Left ventricle myocardium inferior (tissue), 1 donor: ENCODE measurements at places on chromosomes 13 and 19.

GRCh38 chr19:49640113-49640898 lies at the start of gene RRAS:
RRAS (minus strand) TSS chr19:49640143; CDS start chr19:49640098, 45 bp downstream.
- peaks cover 87% of the 10 kb centered on the region for H3K4me1 ChIP-seq
- H3K36me3 ChIP-seq, result peaks cover 18% of the 10 kb centered on the region
- peak within 1 kb of the TSS; percentile 100 for H3K27ac ChIP-seq
- peak within 1 kb of the TSS; percentile 98 for H3K4me3 ChIP-seq
- no peaks in the 10 kb centered on the region for H3K27me3 ChIP-seq

DNA sequence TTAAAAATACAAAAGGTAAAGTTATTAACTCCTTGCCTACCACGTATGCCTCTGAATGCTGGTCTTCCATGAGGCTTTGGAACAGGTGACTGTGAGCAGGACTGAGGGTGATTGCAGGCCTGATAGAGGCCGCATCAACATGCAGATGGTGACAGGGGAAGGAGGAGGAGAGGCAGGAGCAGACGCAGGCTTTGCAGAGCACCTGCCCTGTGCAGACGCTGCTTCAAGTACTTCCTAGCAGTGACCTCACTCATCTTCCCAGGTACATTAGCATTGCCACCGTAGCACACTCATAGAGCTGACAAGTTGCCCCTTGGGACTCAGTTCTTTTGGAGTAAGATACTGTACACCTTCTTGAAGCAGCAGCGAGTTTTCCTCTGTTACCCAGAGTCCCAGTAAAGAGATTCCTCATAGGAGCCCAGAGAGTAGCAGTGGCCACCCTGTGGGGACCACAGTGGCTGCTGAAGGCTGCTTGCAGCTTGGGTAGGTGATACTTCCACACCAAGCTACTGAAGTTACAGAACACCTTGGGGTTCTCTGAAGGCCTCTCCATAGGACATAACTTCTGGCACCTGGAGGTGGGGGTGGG lies 56.0 kb downstream of the ZNF536 start:
- H3K36me3 ChIP-seq, result no peaks in the 10 kb centered on the region
- H3K4me3 ChIP-seq, result no peak overlapping the region
- H3K27ac ChIP-seq, result no peak overlapping the region
- H3K27me3 ChIP-seq, result no peaks in the 10 kb centered on the region
- no peak for DNase-seq
- H3K4me1 ChIP-seq, result peaks cover 11% of the 10 kb centered on the region

GRCh38 chr13:66195238-66195637 lies 1034.9 kb downstream of the PCDH9 start:
- H3K4me1 ChIP-seq, result no peaks in the 10 kb centered on the region
- no peaks in the 10 kb centered on the region for H3K27me3 ChIP-seq
- no peak overlapping the region for H3K4me3 ChIP-seq
- DNase-seq, result no peak
- H3K36me3 ChIP-seq, result no peaks in the 10 kb centered on the region

DNA sequence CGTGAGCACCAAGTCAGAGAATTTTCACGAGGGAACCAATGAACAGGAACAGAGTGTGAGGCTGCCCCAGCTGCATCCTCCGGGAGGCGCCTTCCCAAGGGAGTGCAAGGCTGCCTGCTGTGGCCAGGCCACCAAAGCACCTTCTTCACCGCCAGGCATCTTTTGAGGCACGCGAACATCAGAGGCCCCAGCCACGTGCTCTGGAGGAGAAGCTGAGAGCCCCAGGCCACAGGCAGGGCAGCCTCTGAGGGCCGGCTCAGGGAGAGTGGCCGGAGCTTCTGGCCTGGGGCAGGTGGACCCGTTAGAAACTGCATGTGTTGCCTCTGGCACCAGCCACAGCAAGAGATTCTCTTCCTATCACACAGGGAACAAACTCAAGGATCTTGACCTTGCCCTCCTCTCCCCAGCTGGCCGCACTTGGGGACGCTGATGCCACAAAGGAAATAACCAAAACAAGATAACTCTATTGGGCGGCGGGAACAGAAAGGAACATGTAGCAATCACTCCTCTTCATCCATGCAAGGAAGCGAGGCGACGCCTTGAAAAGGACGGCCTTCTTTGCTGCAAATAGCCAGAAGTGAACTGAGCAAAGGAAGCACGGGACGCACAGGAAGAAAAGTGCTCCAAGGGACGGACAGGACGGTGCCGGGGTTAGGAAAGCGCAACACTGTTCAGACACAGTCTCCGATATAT lies 19.9 kb downstream of the GAS6 start:
- H3K27me3 ChIP-seq, result no peaks in the 10 kb centered on the region
- H3K27ac ChIP-seq, result peak overlapping the region; percentile 71
- peaks cover 58% of the 10 kb centered on the region for H3K36me3 ChIP-seq
- peak; percentile 13 for DNase-seq

GRCh38 chr13:49351871-49352270 lies 92.0 kb downstream of the CAB39L start:
- H3K4me1 ChIP-seq, result peaks cover 12% of the 10 kb centered on the region
- H3K27me3 ChIP-seq, result no peaks in the 10 kb centered on the region
- H3K4me3 ChIP-seq, result no peak overlapping the region
- DNase-seq, result no peak
- peaks cover 27% of the 10 kb centered on the region for H3K36me3 ChIP-seq

DNA sequence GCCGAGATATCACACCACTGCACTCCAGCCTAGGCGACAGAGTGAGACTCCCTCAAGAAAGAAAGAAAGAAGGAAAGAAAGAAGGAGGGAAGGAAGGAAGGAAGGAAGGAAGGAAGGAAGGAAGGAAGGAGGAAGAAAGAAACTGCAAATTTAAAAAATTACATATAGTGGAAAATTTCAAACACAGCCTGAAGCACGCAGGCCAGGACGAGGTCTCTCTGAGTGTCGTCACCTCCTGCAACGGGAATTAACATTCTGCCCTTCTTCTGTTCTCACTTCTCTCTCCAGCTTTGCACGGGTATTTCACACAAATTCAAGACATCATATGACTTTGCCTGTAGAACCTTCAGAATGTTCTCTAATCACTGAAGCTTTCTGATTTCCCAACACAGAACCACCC lies 108.2 kb downstream of the GNG7 start:
- no peak overlapping the region for H3K4me3 ChIP-seq
- no peaks in the 10 kb centered on the region for H3K36me3 ChIP-seq
- DNase-seq, result no peak
- H3K4me1 ChIP-seq, result peaks cover 9% of the 10 kb centered on the region

GRCh38 chr13:105336706-105337576 lies 1198.5 kb downstream of the EFNB2 start:
- DNase-seq, result no peak
- no peak overlapping the region for H3K27ac ChIP-seq
- no peaks in the 10 kb centered on the region for H3K36me3 ChIP-seq
- H3K4me1 ChIP-seq, result peaks cover 5% of the 10 kb centered on the region
- no peaks in the 10 kb centered on the region for H3K27me3 ChIP-seq

GRCh38 chr19:18861235-18861634 lies 29.5 kb downstream of the UPF1 start:
- H3K36me3 ChIP-seq, result peaks cover 100% of the 10 kb centered on the region
- no peaks in the 10 kb centered on the region for H3K27me3 ChIP-seq
- no peak overlapping the region for H3K4me3 ChIP-seq
- H3K27ac ChIP-seq, result no peak overlapping the region
- no peak for DNase-seq

GRCh38 chr13:98619556-98619955 lies 42.6 kb upstream of the STK24 start:
- H3K27me3 ChIP-seq, result no peaks in the 10 kb centered on the region
- H3K36me3 ChIP-seq, result no peaks in the 10 kb centered on the region
- no peak overlapping the region for H3K27ac ChIP-seq
- DNase-seq, result no peak

- H3K27ac ChIP-seq, result no peak overlapping the region
- no peak for DNase-seq
- H3K27me3 ChIP-seq, result no peaks in the 10 kb centered on the region
Observed at GRCh38 chr19:55669418-55670279, 5.4 kb upstream of the EPN1 start.

GRCh38 chr13:94967183-94968039 lies 255.1 kb upstream of the SOX21 start:
- H3K27ac ChIP-seq, result no peak overlapping the region
- peaks cover 14% of the 10 kb centered on the region for H3K4me1 ChIP-seq
- peak overlapping the region; percentile 57 for H3K4me3 ChIP-seq
- H3K27me3 ChIP-seq, result peaks cover 98% of the 10 kb centered on the region

DNA sequence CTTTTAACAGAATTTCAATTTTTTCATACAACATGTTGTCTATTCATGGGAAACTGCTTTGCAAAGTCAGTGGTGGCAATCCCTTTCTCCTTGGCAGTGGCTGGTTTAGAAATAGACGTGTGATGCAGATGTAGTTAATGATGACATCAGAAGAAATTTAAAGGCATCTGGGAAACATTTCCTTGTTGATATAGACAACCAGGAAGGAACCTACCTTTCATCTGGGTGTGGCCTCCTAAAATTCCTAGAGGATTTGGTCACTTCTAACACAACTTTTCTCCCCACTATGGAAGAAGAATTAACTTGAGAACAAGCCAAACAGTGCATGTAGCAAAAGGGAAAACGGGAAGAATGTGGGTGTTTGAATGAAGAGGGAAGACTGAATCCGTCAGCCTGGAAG lies 102.8 kb downstream of the EFNB2 start:
- H3K4me3 ChIP-seq, result no peak overlapping the region
- H3K27ac ChIP-seq, result no peak overlapping the region
- DNase-seq, result no peak
- no peaks in the 10 kb centered on the region for H3K27me3 ChIP-seq

GRCh38 chr13:107271227-107271626 lies 703.3 kb upstream of the ARGLU1 start:
- H3K36me3 ChIP-seq, result no peaks in the 10 kb centered on the region
- no peaks in the 10 kb centered on the region for H3K4me1 ChIP-seq
- no peak overlapping the region for H3K27ac ChIP-seq
- DNase-seq, result no peak
- no peak overlapping the region for H3K4me3 ChIP-seq

DNA sequence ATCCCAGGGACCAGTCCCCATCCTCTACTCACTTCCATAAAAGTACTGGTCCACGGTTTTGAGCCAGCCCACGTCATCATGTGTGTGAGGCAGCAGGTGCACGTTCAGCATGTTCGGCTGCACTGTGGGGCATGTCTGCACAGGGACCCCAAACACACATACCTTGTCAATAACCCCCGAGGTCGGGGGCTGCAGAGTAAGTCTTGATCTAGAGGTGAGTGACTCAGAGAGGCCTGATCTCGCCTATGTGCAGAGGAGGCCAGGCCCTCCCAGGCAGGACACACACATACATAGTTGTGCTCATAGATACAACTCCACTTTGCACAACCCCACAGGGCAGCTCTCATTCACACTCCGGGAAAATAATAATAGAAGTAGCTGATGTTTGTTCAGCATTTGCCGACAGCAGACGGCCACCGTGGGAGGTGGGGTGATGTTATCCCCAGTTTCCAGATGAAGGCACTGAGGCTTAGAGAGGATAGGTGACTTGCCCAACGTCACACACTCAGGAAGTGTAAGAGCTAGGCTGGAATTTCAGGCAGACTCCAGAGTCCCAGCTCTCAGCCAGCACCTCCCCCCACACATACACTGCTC lies 774 bp downstream of the MAN2B1 start:
- H3K4me3 ChIP-seq, result peak overlapping the region; percentile 92
- no peak for DNase-seq
- no peaks in the 10 kb centered on the region for H3K27me3 ChIP-seq

DNA sequence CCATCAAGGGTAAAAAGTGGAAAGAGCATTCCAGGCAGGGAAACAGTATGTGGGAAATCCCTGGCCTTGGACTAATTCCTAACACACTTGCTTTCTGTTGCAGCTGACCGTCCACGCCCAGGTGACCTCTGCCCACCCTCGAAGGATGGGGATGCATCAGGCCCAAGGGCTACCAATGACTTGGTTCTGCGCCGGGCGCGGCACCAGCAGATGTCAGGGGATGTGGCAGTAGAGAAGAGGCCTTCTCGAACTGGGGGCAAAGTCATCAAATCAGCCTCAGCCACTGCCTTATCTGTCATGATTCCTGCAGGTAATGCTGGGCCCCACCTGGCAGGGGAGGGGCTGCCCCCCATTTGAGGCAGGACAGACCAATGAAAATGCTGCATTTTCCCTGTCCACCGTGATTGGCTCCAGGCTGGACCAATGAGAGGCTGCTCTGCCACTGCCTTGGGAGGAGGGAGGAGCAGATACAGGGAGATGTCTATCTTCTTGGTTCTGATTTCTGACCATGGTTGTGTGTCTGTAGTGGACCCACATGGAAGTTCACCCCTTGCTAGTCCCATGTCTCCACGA lies 12.6 kb downstream of the DNASE2 start:
- no peak overlapping the region for H3K27ac ChIP-seq
- H3K27me3 ChIP-seq, result peaks cover 29% of the 10 kb centered on the region
- H3K4me1 ChIP-seq, result peaks cover 15% of the 10 kb centered on the region
- no peak for DNase-seq
- no peaks in the 10 kb centered on the region for H3K36me3 ChIP-seq

- no peaks in the 10 kb centered on the region for H3K4me1 ChIP-seq
- H3K27me3 ChIP-seq, result peaks cover 55% of the 10 kb centered on the region
- DNase-seq, result no peak
- H3K27ac ChIP-seq, result no peak overlapping the region
Observed at GRCh38 chr19:28224441-28224840, 988.5 kb downstream of the UQCRFS1 start.

DNA sequence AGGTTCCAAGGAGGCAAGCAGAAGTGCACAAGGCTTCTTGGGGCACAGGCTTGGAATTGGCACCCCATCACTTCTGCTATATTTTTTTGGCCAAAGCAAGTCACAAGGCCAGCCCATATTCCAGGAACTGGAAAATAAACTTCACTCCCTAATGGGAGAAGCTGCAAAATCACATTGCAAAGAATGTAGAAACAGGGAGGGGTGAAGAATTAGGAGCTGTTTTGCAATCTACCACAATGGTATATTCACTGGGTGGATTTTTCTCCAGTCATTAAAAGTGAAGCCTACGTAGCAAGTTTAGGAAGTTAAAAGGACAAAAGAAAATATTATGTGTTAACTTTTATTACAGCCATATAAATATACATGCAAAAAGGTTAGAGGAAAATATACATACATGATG lies 464.8 kb downstream of the COG6 start:
- no peak overlapping the region for H3K4me3 ChIP-seq
- H3K4me1 ChIP-seq, result peaks cover 17% of the 10 kb centered on the region
- no peaks in the 10 kb centered on the region for H3K36me3 ChIP-seq
- no peaks in the 10 kb centered on the region for H3K27me3 ChIP-seq

DNA sequence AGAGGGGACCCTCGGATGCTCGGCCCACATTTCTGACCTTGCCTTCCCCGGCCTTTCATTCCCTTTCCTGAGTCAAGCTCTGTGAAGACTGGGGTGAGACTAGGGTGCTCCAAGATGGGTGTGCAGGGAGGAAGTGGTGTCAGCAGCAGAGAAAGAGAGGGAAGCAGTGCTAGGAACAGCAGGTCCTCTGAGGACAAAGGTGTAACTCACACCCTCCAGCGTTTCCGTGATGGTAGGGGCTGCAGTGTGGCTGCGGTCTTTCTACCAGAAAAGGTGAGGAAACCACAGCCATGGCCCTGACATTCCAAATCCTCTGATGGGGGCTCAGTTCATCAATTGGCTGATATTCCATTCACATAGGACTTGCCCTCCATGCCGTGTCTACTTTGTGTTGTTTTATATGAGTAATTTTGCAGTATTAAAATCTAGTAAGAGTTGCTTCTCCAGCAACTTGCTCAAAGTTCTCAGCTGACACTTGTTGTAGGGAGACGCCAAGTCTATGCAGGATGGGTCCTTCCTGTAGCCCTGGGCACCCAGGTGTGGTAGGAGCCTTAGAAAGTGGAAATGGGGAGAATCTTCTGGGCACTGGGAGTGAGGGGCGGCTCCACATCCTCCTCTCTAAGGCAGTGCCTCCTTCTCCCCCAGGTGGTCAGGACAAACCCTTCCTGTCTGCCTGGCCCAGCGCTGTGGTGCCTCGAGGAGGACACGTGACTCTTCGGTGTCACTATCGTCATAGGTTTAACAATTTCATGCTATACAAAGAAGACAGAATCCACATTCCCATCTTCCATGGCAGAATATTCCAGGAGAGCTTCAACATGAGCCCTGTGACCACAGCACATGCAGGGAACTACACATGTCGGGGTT lies 1.6 kb downstream of the KIR3DL1 start:
- H3K4me3 ChIP-seq, result no peak overlapping the region
- H3K27ac ChIP-seq, result no peak overlapping the region
- no peaks in the 10 kb centered on the region for H3K4me1 ChIP-seq
- DNase-seq, result no peak
